Kidney epithelial cell (primary cell): ENCODE measurements at places on chromosomes 2 and 18.

DNA sequence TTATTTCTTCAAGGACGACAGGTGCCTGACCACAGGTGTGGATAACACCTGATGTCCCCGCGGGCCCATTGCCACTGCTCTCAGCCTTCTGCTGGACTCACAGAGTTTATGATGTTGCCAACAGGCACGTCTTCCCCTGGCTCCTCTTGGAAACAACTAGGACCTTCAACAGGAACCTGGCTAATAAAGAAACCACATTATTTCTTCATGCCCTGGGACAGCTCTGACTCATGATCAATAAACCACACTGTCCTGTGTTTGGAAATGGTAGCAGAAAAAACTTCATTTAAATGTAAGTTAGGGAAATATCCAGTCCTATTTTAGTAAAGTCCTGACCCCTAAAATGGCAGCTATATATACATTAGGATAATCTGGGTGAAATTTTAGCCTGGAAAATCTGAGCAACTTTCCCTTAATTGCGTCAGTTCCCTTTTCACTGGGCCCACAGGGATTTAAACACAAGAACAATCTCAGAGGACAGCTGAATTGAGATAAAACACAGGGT lies 158.9 kb downstream of the VAPA start:
- no peak for DNase-seq

DNA sequence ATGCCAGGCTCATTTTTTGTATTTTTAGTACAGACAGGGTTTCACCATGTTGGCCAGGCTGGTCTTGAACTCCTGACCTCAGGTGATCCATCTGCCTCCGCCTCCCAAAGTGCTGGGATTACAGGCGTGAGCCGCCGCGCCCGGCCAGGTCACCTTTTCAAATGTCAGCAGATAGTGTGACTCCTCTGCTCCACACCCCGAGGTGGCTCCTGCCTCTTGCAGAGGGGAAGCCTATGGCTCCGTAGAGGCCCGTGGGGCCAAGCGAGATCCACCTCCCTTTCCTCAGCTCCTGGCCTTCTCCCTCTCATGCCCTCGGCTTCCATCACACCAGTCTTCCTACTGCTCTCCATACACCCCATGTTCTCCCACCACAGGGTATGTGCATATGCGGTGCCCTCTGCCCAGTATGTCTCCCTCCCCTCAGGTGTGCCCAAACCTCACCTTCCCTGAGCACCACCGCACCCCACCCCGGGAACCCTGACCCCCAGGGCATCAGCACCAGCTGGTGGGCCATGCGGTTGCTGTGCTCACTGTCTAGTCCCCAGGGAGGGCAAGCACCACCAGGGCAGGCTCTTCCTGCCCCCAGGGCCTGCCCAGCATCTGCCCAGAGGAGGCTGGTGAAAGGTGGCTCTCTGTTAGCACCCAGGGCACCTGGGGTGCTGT lies 10.7 kb downstream of the GPR17 start:
- DNase-seq: no peak

DNA sequence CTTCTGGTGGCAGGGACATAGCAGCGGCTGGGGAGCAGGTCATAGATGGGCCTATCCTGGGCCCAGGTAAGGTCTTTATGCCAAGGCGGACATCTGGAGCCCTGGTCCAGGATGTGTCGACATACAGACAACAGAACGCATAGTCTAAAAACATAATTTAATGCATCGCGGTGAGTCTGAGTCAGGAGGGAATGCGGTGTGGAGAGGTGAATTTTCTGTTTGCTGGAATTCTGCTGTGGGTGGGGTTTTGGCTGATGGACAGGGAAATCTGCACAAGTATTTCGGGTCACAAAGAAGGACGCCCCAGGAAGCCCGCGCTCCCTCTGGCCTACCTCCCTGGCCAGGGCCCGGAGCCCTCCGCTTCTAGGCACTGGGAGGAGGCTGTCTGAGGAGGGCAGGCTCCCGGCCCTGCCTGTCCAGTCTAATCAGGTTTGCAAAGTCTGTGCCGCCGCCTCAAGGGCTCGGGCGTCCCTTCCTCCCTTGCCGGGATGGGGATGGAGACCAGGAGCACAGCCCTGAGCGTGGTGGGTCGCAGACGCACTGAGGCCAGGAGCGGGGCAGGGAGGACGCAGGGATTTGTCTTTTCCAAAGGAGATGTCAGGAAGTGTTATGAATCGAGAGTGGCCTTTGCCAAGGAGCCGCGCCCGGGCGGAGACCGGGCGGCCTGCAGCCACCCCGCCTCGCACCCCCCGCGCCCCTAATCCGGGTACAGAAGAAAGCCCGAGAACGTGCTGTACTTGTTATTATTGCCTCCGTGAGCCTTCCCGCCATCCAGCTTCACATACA lies 2.3 kb downstream of the C1QL2 start:
- DNase-seq: no peak

DNA sequence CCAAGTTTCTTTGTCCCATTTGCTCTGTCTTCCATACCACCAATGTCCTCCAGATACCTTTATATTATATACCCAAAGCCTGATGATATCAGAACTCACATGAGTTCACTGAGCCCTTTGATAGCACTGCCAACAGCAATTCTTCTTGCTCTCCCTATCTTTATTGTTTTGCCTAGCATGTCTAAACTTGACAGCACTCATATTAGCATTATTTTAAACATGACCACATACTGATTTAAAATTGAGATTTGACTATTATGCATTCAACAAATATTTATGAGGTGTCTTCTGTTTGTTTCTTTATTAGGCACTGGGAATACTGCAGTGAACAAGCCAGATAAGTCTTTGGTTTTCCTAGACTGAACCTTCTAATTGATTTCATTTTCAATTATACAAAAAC lies 587.3 kb upstream of the GCFC2 start:
- DNase-seq: no peak

DNA sequence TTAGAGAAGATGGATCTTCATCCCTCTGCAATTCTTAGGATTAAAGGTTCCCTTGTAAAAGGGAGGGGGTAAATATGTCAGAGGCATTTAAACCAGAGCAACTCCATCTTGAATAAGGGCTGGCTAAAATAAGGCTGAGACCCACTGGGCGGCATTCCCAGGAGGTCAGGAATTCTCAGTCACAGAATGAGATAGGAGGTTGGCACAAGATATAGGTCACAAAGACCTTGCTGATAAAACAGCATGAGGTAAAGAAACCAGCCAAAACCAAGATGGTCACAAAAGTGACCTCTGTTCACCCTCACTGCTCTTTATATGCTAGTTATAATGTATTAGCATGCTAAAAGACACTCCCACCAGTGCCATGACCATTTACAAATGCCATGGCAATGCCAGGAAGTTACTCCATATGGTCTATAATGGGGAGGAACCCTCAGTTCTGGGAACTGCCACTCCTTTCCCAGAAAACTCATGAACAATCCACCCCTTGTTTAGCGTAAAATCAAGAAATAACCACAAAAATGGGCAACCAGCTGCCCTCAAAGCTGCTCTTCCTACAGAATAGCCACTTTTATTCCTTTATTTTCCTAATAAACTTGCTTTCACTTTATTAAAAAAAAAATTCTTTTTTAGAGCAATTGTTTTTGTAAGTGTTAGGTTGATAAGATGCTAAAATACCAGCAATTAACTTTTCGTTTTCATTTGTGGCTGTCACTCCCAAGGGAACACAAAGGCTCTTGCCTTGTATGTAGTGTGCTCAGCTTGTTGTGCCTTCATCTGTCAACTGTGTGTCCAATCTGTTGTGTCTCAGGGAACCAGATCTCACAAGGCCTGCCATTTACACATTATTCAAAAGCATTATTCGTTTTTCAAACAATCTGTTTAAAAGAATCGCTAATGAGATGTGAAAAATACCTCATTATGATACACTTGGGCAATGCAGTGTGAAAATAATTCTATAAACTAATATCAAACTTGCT lies 205.2 kb upstream of the RGPD4 start:
- no peak for DNase-seq

- DNase-seq: no peak
Measured at GRCh38 chr2:6944555-6944954, 27.3 kb downstream of the RNF144A start.

GRCh38 chr2:32743480-32744236 lies 115.8 kb downstream of the TTC27 start:
- no peak for DNase-seq

DNA sequence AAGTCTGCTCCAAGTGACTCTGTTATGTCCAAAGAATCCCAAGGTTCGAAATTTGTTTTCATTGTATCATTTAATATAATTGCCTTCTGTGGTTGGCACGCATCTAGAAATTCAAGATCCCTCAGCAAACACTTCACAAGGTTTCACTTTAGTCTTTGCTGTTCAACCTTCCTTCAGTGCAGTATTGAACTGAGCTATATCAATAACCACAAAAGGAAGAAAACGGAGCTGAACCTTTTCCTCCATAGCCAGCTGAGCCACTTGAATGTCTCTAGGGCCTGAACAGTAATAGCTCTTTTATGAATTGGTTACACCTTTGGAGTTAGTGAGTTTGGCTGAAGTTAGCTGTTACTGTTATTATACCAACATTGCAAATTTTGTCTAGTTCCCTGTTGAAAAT lies 357.7 kb upstream of the HNRNPA3 start:
- DNase-seq: no peak

GRCh38 chr2:207394203-207394781 lies 135.5 kb upstream of the CREB1 start:
- no peak for DNase-seq
